ENCODE measurements at places on chromosomes 4 and X. TPM values are rescaled to one million over a fixed set of nuclear protein-coding genes. Genes with fewer than 3 reads are reported as not detected.
A peak's percentile ranks its signal among the peaks of the same experiment; 100 is the strongest.

ATP11C gene
- 23.9 TPM for total RNA-seq

CETN2 gene
- 66.4 TPM for total RNA-seq

ABCG2 gene
- total RNA-seq: 4.7 TPM

GLRA2 gene
- not detected for total RNA-seq

PDCL2 gene
- not detected for total RNA-seq

GRCh38 chr4:153781717-153782416 is 7.0 kb downstream of the SFRP2 start:
- no peak overlapping the region for H3K4me3 ChIP-seq
- no peaks in the 10 kb centered on the region for H3K27me3 ChIP-seq
- H3K27ac ChIP-seq: no peak overlapping the region
- DNase-seq: peak; percentile 82
- no peaks in the 10 kb centered on the region for H3K4me1 ChIP-seq

DNA sequence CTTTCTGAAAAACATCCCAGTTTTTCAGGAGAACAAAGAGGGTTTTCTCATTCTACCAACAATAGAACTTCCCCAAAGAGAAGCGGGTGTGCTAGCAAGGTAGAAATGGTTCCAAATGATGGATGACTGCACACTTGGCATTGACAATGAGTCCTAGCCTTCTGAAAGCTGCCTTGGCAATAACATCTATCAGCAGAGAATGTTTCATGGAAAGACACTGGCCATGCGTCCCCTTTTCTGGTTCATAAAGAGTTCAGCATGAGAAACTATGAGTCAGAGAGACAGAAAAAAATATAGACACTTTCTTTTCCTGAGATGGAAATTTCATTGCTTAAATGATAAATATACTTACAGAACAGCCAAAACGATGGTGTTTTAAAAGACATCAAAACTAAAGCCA is 236.9 kb upstream of the PRKX start:
- H3K4me1 ChIP-seq: no peaks in the 10 kb centered on the region
- no peak overlapping the region for H3K4me3 ChIP-seq
- no peak overlapping the region for H3K27ac ChIP-seq
- DNase-seq: no peak

- H3K27ac ChIP-seq: no peak overlapping the region
- H3K36me3 ChIP-seq: no peaks in the 10 kb centered on the region
- no peaks in the 10 kb centered on the region for H3K27me3 ChIP-seq
- DNase-seq: no peak
Measured at GRCh38 chr4:52780617-52781354, 29.6 kb upstream of the ERVMER34-1 start.

GRCh38 chr4:108029016-108029720 is 39.5 kb downstream of the HADH start:
- no peak for DNase-seq
- no peaks in the 10 kb centered on the region for H3K27me3 ChIP-seq
- H3K4me1 ChIP-seq: no peaks in the 10 kb centered on the region
- H3K36me3 ChIP-seq: peaks cover 16% of the 10 kb centered on the region
- H3K4me3 ChIP-seq: no peak overlapping the region

DNA sequence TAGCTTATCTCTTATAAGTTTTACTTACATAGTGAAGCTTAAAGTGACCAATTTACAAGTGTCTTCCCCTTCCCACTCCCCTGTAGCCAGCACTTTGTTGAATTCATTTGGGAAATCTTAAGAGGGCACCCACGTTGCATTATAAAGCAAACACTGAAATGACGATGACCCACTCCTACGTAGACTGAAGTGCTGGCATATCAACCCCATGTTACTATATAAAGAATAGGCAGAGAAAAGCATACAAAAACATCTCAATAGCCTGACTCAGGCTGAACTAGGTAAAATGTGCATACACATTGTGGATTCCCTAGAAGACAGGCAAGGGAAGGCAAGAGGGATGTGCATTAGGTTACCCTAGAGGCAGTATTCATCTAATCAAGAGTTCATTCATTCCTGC is 313.4 kb downstream of the TENM3 start:
- no peaks in the 10 kb centered on the region for H3K36me3 ChIP-seq
- H3K4me3 ChIP-seq: no peak overlapping the region
- no peaks in the 10 kb centered on the region for H3K27me3 ChIP-seq

- H3K4me3 ChIP-seq: no peak overlapping the region
- H3K27ac ChIP-seq: no peak overlapping the region
- H3K4me1 ChIP-seq: no peaks in the 10 kb centered on the region
- no peaks in the 10 kb centered on the region for H3K36me3 ChIP-seq
Measured at GRCh38 chr4:45946699-45947098, 177.2 kb downstream of the GABRG1 start.

- H3K4me1 ChIP-seq: peaks cover 9% of the 10 kb centered on the region
- no peaks in the 10 kb centered on the region for H3K27me3 ChIP-seq
- H3K4me3 ChIP-seq: no peak overlapping the region
- no peak for DNase-seq
- H3K36me3 ChIP-seq: peaks cover 6% of the 10 kb centered on the region
- H3K27ac ChIP-seq: peak overlapping the region; percentile 23
Measured at GRCh38 chr4:23856630-23857029, 33.2 kb downstream of the PPARGC1A start.

DNA sequence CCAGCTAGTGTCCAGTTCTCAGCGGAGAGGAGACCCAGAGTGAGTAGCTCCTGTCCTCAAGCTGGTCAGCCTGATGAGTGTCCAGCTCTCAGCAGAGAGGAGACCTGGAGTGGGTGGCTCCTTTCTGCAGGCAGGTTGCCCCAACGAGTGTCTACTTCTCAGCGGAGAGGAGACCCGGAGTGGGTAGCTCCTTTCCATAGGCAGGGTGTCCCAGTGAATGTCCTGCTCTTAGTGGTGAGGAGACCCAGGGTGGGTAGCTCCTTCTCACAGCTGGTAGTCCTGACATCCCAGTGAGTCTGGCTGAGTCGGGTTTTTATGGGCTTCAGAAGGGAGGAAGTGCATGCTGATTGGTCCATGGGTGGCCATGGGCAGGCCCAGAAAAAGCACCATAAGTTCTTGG is 55.7 kb upstream of the NUDT6 start:
- H3K4me3 ChIP-seq: no peak overlapping the region
- H3K4me1 ChIP-seq: no peaks in the 10 kb centered on the region
- H3K36me3 ChIP-seq: peaks cover 2% of the 10 kb centered on the region
- H3K27me3 ChIP-seq: no peaks in the 10 kb centered on the region
- no peak for DNase-seq
- H3K27ac ChIP-seq: no peak overlapping the region

DNA sequence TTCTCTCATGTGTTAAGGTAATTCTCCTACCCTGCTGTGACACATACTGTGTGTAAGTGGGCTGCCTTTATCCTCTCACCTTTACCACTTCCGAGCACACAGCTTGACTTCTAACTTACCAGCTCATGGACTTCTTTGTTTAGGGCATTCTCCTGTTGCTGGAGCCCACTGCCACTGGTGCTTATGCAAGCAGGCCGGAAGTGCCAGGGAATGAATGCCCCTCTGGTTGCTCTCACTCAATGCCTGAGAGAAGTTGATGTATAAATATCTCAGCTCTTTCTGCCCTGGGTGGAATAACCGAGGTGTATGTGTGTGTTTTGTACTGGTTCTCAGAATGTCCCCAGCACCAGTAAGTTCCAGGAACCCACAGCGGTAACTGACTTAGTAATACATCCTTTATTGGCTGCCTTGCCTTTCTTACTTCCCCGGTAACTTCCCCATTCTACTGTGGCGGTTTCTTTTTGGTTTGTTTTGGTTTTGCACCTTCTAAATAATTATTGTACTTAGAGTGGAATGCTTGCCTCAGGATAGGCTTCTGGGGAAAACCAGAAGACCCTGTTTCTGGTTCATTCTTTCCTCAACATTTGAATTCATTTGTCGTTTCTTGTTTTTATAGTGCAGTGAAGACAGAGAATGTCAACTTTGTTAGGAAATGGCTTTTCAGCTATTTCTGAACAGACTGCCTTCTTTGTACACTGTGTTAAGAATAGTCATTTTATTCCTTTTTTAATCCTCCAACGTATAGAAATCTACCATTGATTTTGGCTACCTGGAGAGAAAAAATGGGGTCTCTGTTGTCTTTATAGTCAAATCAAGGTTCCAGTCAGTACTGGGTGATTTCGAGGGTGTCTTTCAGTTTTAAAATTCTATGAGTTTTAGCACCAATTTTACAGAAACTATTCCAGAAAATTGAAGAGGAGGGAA is 45.4 kb downstream of the CXorf58 start:
- H3K4me3 ChIP-seq: no peak overlapping the region
- no peaks in the 10 kb centered on the region for H3K36me3 ChIP-seq
- no peak overlapping the region for H3K27ac ChIP-seq
- no peak for DNase-seq

- H3K4me1 ChIP-seq: no peaks in the 10 kb centered on the region
- no peak overlapping the region for H3K27ac ChIP-seq
- no peak for DNase-seq
- H3K4me3 ChIP-seq: no peak overlapping the region
Measured at GRCh38 chr4:169151671-169152070, 119.1 kb downstream of the SH3RF1 start.

GRCh38 chrX:147738265-147738664 is 173.5 kb upstream of the FMR1 start:
- H3K27ac ChIP-seq: no peak overlapping the region
- DNase-seq: no peak
- H3K4me3 ChIP-seq: no peak overlapping the region

GRCh38 chr4:101114936-101115372 is 232.4 kb downstream of the PPP3CA start:
- H3K4me3 ChIP-seq: no peak overlapping the region
- no peaks in the 10 kb centered on the region for H3K36me3 ChIP-seq
- H3K27me3 ChIP-seq: no peaks in the 10 kb centered on the region
- H3K27ac ChIP-seq: no peak overlapping the region
- DNase-seq: no peak

GRCh38 chrX:46408553-46409407 is 136.4 kb downstream of the ZNF674 start:
- peak; percentile 79 for DNase-seq
- H3K4me1 ChIP-seq: no peaks in the 10 kb centered on the region
- no peaks in the 10 kb centered on the region for H3K36me3 ChIP-seq

DNA sequence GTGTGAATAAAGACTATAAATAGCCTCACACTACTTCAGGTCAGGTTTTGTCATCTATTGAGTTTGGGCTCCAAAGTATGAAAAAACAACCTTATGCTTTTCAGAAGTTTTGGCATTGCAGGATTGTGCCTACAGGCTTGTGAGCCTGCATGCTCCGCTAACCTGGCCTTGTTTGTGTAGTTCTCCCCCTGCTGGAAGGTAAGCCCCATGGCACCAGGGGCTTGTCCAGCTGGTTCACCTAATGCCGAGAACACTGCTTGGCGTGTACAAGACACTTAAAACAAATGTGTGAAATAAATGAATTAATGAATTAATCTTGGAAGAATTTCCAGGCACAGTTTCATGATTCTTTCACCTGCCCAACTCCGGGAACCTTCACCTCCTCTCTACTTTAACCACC is 1.8 kb upstream of the HSD17B10 start:
- no peak overlapping the region for H3K4me3 ChIP-seq
- no peak overlapping the region for H3K27ac ChIP-seq
- no peaks in the 10 kb centered on the region for H3K36me3 ChIP-seq
- H3K27me3 ChIP-seq: peaks cover 20% of the 10 kb centered on the region

DNA sequence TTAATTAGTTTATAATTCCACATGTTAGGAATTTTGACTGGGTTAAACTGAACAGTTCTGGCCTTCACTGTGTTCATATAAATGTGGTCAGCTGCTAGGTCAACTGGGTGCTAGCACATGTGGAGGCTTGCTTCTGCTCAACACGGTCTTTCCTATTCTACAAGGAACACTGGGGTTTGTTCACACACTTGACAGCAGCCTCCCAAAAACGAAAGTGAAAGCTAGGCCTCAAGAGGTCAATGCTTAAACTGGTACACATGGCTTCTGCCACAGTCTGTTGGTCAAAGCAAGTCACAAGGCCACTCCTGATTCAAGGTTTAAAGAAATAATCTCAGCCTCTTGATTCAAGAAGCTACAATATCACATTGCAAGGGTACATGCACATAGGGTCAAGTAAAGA is 126.5 kb downstream of the QDPR start:
- H3K27ac ChIP-seq: no peak overlapping the region
- H3K4me1 ChIP-seq: no peaks in the 10 kb centered on the region
- H3K4me3 ChIP-seq: no peak overlapping the region

DNA sequence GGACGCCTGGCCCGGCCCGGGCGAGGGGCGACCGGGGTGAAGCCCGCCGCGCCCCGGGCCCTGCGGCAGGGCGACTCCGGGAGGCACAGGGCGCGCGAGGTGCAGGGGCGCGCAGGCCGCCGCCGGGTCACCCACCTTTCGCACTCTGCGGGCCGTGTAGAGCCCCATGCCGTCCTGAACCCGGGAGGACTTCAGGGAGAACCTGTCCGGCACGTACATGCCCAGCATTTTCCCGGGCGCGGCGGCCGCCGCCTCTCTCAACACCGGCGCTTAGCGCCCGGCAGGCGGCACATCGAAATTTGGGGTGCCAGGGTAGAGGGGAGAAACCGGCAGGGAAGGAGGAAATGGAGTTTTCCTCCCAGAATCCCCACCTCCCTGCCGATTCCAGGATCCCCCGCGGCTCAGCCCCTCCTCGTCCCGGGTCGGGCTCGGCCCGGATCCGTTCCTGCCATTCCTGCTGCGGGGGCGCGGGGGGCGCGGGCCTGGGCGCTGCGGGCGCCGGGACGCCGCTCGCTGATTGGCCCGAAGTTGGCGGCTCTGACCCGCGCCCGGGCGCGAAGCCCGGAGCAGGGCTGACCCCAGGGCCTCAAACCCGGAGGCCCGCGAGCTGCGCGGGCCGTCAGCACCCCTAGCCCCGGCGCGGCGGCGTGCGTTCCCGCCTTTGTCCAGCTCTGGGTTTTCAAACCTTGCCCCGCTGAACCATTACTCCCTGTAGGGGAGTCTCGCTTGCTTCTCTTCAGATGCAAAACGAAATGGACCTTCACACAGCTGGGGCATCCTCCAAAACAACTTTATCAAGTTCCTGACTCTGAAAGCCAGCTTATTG is at the start of gene PRDM5:
Gene PRDM5, minus strand, starts transcription at position 346 of the 826 bp plus-strand sequence. Its CDS starts 118 bp downstream, at position 228.
- H3K27ac ChIP-seq: peak within 1 kb of the TSS; percentile 79
- H3K4me3 ChIP-seq: peak within 1 kb of the TSS; percentile 79
- peak; percentile 83 for DNase-seq
- no peaks in the 10 kb centered on the region for H3K27me3 ChIP-seq

DNA sequence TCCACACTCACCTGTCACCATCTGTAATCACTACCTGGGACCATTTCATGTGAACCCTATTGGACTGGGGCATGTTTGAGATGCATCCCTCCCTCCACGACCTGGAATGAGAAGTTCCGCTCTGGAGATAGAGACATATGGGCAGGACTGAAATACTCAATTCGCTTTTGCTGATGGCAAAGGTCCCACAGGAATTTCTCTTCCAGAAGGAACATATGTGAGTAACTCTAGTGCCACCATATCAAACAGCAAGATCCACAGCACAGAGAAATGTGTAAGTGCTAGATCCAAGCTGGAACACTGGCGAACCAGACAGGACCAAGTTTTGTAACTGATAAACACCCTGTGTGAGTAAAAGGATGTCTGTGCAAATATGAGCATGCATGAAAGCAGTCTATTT is 43.9 kb downstream of the SEL1L3 start:
- no peaks in the 10 kb centered on the region for H3K4me1 ChIP-seq
- no peaks in the 10 kb centered on the region for H3K27me3 ChIP-seq
- DNase-seq: no peak
- H3K27ac ChIP-seq: no peak overlapping the region
- H3K36me3 ChIP-seq: no peaks in the 10 kb centered on the region
- H3K4me3 ChIP-seq: no peak overlapping the region
